Daoy (cell line): ENCODE measurements at places on chromosomes 13 and 19. TPM values are rescaled to one million over a fixed set of nuclear protein-coding genes. Genes with fewer than 3 reads are reported as not detected.
A peak's percentile ranks its signal among the peaks of the same experiment; 100 is the strongest.

GTF2F1 gene
- total RNA-seq: 57.5 and 82.3 TPM in 2 replicates

URAD gene
- not detected in 2 replicates for total RNA-seq

ZNF724 gene
- total RNA-seq: 9.8 and 22.1 TPM in 2 replicates

COL4A1 gene
- total RNA-seq: 257 and 261 TPM in 2 replicates

KCNC3 gene
- total RNA-seq: 0.06 and 0.15 TPM in 2 replicates

- no peak for DNase-seq
Observed at GRCh38 chr13:23381866-23382265, 51.6 kb downstream of the SACS start.

DNA sequence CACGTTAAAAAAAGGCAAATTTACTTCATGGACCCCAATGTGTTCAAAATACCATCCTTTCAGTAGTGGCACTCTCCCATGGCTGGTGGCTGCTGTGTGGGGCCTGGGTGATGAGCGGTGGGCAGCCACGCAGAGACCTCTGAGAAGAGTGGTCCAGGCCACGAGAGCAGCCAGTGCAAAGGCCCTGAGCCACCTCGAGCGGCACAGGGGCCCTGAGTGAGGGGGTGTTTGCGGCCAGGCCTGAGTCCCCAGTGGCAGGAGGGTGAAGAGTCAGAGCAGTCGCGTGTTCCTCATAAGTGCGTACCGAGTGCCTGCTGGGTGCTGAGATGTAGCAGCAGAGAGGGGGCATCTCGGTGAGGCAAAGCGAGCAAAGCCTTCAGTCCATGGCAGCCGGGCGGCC lies 7.0 kb downstream of the ZNF444 start:
- no peak for DNase-seq

DNA sequence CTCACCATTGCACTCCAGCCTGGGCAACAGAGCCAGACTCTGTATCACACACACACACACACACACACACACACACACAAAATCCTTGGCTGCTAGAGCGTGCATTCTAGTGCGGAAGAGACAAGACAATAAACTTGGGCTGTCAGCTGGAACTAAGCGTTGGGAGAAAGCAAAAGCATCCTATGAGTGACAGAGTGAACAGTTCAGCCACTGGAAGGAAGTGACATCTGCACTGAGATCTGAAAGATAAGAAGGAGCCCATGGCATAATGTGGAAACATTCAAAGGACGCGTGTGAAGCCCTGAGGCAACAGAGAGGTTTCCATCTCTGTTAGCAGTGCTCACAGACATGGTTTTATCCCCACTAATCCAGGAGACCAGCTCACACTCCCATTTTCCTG lies 3.5 kb upstream of the SLC1A5 start:
- no peak for DNase-seq

GRCh38 chr13:58804832-58805231 lies 1173.3 kb downstream of the PCDH17 start:
- no peak for DNase-seq

DNA sequence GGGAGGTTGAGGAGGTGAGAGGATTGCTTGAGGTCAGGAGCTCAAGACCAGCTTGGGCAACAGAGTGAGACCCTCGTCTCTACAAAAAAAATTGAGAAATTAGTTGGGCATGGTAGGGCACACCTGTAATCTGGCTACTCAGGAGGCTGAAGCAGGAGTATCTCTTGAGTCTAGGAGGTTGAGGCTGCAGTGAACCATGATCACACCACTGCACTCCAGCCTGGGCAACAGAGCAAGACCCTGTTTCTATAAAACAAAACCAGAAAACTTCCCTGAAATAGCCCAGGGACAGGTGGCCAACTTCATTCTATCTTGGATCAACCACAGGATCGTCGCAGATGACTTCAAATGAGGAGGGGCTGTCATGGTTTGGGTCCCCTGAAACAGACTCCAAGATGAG lies 28.7 kb downstream of the COLGALT1 start:
- DNase-seq: no peak

GRCh38 chr13:23777575-23777870 lies 111.7 kb downstream of the MIPEP start:
- DNase-seq: no peak

GRCh38 chr13:59374691-59375090 lies 789.0 kb downstream of the DIAPH3 start:
- DNase-seq: no peak

- DNase-seq: no peak
Observed at GRCh38 chr13:36903925-36904595, 16.0 kb downstream of the SMAD9 start.

GRCh38 chr13:60494296-60494695 lies 97.3 kb downstream of the TDRD3 start:
- DNase-seq: no peak

GRCh38 chr13:26985285-26985878 lies 186.2 kb downstream of the USP12 start:
- peak; percentile 75 for DNase-seq

DNA sequence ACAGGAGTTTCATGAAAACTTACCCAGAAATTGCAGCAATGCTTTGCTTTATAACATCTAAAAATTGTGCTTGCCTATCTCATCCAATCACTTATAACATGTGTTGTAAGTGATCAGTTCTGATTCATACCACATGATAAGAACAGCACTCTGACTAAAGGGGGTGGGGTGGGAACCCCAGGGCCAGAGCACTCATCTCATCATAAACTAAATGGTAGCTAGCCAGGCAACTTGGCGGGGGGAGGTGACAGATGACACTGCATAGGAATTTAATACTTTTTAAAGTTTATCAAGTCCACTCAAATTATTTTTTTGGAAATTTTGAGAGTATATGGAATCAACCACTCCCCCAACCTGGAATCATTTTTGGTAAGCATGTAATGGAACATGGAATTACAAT lies 42.1 kb downstream of the FOXO1 start:
- DNase-seq: peak; percentile 16

- DNase-seq: no peak
Observed at GRCh38 chr19:2043961-2044708, 6.9 kb downstream of the MKNK2 start.

DNA sequence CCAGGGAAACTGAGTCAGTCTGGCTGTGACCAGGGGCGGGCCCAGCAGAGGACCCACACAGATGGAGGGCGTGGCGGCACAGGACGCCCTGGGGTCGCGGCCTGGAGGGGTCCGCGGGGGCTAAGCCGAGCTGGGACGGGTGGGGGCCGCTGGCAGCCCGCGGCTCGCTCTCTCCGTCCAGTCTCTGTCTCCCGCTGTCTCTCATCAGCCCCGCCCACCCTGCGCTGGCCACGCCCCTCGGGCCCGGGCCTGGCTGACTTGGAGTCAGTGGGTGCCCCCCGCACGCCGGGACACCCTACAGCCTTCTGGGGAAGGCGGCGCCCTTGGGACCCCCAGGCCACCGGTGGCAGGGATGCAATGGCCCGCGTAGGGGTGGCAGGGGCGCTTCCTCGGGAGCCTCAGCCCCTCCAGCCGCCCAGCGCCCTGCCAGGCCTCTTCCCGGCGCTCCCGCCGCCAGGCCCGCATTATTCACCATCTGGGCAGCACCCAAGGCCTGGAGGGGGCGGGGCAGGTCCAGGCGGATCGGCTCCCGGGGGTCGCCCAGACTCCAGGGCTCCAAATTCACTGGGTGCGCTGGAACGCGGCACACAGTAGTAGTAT lies at the start of gene TBXA2R:
TSS of gene TBXA2R (minus strand) at position 186 of the 600 bp plus-strand sequence. CDS start 6,241 bp downstream, outside the sequence.
- DNase-seq: peak; percentile 78

DNA sequence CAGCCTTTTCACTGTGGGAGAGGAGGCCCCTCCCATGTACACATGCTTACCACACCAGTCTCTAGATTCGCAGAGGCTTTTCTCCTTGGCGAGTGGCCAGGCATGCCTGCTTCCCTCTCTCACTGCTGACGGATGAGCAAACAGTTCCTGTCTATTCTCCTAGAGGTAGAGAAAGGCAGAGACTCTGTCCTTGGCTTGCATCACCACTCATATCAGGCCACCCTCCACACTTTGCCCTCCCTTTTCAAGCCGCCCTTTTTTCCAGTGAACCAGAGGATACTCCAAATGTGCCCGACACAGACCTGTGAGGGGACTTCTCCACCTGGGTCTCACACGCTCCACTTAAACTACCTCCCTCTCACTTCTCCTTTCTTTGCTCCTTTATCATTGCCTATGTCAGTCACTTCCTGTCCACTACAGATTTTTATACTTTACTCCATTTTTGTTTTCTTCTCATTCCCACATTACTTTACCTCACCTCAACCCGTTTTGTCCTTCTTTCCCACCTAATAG lies 284.6 kb downstream of the DNAJC15 start:
- DNase-seq: peak; percentile 67

DNA sequence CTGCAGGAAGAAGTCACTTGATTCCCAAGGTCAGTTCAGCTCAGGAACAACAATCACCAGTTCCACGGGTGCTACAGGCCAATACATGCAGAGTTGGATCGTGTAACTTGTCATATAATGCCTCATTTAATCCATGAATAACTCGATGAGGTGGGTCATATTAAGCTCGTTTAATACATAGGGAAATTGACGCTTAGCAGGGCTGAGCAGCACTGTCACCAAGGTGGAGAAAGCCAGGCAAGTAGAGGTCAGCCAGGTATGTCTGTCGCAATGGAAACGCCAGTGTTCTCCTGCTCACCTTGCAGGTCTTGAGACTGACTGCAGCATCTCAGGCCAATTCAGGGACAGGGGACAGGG lies 52.3 kb downstream of the CCDC70 start:
- no peak for DNase-seq

- DNase-seq: no peak
Observed at GRCh38 chr13:50740052-50740741, 103.3 kb downstream of the DLEU7 start.

DNA sequence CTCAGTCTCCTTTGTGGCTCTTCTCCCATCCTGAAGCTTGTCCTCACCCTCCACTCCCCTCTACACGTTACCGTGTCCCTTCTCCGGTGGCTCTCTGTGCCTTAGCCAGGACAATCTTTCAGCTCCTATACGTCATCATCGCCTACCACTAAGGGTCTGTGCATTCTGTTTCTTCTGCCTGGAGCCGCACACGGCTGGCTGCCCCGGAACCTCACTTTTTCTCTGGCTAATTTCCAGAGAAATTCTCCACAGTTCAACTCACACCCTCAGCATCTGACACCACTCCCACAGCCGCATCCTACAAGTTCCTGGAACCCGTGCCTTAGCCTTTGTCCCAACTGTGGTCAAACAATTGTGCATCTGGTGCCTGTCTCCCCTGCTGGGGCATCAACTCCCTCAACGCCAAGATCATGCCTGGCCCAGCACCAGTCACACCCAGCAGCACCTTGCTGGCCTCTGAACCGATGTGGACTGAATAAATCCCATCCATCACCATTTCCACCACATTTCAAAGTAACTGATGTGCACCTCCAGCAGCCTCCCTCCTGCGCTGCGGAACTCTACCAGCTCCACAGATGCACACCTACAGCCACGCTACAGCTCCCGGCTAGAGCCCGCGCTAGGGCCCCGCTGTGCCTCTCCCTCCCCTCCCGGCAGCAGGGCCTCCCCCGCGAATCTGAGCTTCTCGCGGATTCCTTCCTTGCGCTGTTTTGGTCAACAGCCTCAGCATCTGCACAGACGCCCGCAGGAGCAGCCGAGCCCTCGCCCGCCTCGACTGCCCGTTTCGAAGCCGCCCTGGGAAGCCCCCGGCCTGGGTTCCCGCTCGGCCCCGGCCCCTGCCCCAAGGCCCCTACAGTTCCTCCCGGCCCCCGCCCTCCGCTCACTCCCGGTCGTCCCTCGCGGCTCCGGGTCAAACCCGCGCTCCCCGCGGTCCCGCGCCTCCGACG lies 689 bp downstream of the DCUN1D2 start:
- peak; percentile 23 for DNase-seq

GRCh38 chr13:69580255-69580654 lies 527.4 kb upstream of the ATXN8OS start:
- DNase-seq: no peak

DNA sequence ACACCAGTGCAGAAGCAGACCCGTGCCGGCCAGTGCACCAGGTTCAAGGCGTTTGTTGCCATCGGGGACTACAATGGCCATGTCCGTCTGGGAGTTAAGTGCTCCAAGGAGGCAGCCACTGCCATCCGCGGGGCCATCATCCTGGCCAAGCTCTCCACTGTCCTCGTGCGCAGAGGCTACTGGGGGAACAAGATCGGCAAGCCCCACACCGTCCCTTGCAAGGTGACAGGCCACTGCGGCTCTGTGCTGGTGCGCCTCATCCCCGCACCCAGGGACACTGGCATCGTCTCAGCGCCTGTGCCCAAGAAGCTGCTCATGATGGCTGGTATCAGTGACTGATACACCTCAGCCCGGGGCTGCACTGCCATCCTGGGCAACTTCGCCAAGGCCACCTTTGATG lies 10.1 kb downstream of the ZNF44 start:
- DNase-seq: no peak

GRCh38 chr19:41114132-41114531 lies at the start of gene CYP2F1:
CYP2F1 (plus strand) TSS chr19:41114432; CDS start chr19:41116189, 1,757 bp downstream.
- DNase-seq: no peak

DNA sequence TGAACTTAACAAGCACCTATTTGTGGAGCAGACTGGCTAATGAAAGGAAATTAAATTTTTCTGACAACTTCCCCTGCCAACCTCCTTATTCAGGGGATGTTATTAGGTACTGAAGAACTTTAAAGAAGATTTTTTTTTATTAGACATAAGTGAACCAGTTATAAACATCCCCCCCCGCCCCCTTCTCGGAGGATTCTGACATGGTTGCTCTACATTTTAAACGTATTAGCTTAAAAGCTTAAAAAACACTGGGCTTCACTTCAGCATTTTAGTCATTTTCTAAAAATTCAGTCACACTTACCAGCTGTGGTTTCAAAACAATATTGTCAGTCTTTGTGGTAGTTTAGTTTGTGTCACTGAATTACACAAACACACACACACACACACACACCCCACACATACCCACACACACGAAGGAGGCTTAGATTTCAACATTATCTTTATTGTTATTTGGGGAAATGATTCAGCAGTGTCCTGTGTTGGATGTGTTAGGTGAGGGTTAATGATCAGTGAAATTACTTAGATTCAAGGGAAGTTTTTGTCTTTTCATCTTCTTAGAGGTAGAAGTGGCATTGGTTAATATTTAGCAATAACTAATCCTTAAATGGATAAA lies 145.7 kb downstream of the PCCA start:
- DNase-seq: peak; percentile 6

DNA sequence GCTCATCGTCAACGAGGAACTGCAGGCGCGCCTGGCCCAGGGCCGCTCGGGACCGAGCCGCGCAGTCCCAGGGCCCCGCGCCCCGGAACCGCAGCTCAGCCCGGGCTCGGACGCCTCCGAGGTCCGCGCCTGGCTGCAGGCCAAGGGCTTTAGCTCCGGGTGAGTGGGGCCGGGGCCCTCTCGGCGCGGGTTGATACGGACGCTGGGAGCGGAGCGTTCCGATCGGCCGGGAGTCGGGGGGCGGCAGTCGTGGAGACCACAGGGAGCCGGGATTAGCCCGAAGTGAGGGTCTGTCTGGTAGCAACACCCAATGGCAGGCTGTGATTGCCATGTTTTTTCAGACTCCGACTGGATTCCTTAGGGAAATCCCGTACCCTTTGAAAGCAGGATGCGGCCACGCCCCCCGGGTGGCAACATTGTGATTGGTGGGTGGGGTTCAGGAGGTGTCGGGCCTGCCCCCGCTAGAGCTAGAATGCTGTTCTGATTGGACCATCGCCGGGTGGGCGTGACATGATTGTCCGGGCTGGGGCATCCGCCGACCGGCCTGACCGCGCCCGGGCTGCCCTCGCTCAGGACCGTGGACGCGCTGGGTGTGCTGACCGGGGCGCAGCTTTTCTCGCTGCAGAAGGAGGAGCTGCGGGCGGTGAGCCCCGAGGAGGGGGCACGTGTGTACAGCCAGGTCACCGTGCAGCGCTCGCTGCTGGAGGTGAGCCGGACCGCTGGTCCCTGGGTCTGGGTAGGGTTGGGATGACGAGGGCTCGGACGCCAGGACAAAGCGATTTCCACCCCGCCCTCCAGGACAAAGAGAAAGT lies 11.3 kb downstream of the EPS8L1 start:
- DNase-seq: peak; percentile 97
